Osteoblast (primary cell): ENCODE measurements at places on chromosomes 6 and 20.

GRCh38 chr6:100099189-100100074, 105.4 kb upstream of the MCHR2 start:
- DNase-seq = peak; percentile 14

DNA sequence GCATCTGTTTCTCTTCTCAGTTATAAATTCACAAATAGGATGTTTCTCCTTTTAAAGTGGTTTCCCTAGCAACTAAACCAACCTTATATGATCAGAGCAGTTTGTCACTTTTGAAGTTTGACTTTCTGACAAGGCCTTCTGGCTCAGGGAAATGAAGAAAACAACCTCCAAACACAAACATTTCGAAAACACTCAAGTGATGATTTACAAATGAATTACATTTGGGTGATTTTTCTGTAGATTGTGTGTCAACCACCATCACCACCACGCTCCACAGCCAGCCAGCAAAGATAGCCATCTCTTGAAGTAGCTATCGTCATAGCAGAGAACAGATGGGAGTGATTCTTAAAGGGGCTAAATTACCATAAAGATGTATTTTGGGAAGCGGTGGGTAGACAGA, 16.5 kb upstream of the MLIP start:
- no peak for DNase-seq

GRCh38 chr6:75526502-75527127, 33.0 kb upstream of the FILIP1 start:
- no peak for DNase-seq

GRCh38 chr20:50533061-50533460, 22.9 kb downstream of the PTPN1 start:
- peak; percentile 72 for DNase-seq

DNA sequence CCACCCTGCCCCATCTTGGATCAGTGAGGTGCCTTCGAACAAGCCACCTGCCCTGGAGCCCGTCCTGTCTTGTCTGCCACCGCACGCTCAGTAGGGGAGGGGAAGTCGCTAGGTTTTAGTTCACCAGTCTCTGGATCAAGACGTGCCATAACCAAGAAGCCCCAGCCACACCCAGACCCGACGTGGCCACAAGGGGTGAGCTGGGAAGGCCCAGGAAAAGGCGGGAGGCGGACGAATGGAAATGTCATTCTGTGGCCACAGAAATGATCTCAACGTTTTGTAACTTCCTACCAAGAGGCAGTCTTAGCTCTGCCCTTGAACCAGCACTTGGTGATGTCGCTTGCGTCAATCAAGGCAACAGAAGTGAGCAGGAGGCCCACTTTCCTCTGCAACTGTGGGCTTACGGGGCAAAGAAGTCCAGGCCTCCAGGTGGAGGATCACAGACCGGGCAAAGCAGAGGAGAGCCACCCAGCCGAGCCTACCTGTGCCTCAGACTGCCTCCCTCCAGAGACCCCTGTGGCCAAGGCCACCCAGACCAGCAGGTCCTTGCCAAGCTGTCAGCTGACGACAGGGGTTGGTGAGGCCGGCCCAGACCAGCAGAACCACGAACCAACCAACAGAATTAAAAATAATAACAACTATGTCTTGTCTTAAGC, 14.5 kb downstream of the GMEB2 start:
- peak; percentile 85 for DNase-seq

DNA sequence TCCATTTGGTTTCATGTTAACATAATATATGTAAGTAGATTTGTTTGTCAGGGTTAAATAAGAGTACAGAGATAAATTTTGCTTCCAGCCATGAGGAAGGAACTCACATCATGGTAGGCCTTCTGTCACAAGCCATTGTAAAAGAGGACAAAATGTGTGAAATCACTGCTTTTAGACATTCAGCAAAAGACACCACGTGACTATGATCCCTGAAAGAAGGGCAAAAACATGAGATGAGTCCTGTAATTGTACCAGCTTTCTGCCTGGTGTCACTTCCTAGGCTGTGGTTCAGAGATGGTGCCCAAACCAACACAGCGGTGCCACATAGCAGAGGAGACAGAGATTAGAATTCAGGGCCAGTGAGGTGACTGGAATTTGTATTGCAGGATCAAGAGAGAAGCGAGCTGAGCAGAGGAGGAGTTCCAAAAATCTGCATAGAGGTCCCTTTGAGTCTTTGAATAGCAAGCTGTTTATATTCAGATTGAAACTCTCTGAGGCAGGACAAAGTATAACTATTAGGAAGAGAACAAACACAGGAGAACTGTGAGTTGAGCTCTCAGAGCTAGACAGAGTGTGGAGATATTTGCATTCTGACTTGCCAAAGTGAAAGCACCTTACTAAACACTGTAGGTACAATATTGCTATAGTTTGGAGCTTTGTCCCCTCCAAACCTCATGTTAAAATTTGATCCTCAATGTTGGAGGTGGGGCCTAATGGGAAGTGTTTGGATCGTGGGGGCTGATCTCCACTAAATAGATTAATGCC, 52.6 kb upstream of the PDE7B start:
- no peak for DNase-seq

DNA sequence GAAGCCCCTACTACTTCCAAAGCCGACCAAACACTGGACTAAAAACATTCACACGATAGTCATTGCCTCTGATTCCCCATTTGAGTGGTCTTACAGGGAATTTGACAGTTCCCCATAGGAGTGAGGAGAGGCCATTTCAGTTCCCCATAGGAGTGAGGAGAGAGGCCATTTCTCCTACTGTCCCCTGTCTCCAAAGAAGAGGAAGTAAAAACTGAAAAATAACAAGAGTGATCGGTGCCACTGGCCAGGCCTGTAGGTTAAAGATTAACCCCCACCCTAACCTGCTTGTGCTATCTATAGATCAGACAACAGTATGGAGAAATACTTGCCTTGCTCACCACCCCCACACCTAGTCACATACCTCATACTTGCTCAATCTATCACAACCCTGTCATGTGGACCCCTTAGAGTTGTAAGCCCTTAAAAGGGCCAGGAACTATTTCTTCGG, 204.0 kb upstream of the MOCS1 start:
- no peak for DNase-seq

GRCh38 chr6:36120539-36120938, 9.8 kb upstream of the MAPK13 start:
- no peak for DNase-seq

- no peak for DNase-seq
Measured at GRCh38 chr6:155382338-155382685, 68.0 kb upstream of the TFB1M start.

- DNase-seq = no peak
Measured at GRCh38 chr6:90538278-90539046, 48.4 kb downstream of the MAP3K7 start.

DNA sequence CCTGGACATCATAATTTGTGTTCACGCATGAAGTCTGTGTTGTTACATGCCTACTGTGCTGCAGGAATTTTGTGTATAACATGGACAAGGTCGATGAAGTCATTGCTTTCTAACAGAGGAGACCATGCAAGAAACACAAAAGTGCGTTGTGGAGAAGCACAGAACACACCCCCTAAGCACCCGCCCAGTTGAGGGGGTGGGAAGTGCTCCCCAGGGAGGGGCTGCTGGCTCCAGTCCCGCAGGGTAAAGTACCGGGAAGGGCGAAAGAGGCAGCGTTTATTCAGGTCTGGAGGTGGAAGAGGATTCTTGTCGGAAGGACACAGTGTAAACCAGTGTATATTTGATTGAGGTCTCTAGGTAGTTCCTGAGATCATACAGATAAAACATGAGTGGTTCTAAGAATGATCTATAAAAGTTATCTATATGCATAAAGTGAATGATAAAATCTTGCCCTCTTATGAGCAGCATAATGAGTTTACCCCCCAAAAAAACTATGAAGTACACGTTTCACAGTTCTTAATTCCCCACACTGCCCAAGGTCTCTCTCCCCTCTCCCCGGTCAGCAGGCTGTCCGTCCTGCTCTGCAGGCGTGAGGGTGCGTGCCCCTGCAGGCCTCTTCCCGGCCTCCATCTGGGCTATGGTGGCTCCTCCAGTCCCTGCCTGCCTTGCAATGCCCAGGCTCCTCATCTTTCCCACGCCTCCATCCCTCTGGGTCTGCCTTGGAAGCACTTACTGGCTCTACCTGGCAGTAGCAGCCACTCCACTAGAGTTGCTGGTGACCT, 159.7 kb downstream of the THBS2 start:
- no peak for DNase-seq

GRCh38 chr6:6695625-6696276, 107.2 kb downstream of the LY86 start:
- DNase-seq = no peak

GRCh38 chr20:25084626-25085187, 2.8 kb upstream of the VSX1 start:
- no peak for DNase-seq

DNA sequence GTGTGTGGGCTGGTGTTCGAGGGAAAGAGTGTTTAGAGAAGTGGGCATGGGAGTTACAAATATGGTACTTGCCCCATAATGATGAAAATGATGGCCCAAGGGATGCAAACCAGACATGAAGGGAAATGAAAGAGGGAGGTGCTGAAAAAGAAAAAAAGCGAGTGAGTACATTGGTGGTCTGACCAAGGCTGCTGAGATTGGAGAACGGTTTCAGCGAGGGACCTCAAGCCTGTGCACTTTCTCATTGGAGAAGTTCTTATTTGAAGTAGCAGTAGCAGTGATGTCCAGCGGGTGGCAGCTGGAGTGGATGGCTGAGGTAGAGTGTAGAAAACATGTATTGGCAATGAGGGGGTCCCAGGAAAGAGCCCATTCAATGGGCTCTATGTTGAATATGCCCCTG, 54.8 kb downstream of the TNFAIP3 start:
- DNase-seq = no peak

- no peak for DNase-seq
Measured at GRCh38 chr6:84344005-84344404, 116.6 kb upstream of the CEP162 start.

DNA sequence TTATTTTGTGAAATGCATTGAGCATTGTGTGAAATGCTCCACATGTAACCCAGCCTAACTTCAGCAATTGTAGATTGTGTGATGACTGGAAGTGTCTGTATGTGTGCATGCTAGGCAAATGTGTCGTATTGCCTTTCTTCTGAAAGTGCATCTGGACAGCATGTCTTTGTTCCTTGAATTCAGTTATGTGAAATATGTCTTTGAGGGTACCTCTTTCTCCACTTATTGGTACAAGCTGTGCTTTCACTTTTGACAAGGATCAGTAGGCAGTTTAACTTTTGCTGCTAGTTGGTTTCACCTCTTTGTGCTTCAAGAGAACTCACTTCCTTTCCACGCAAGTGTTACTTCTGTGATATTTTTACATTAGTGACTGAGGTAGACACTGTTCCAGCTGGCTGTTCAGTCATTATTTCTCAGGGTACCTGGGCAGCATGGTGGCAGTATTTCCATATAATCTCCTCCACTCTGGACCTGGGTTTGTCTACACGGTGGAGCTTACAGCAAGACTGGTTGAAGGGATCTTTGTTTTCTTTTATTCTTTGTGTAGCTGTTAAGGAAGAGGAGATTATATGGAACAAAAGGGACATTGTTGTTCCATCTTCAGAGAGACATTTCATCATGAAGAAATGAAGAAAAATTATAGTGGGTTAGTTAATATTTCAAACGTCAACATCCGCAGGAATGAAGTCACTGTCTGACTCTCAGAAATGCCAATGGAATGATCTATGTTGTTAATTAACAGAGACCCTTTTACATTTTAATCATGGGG, 175.4 kb downstream of the UTRN start:
- DNase-seq = no peak

GRCh38 chr6:27582928-27583725, 110.2 kb upstream of the ZNF184 start:
- peak; percentile 90 for DNase-seq

- no peak for DNase-seq
Measured at GRCh38 chr20:56443654-56444540, 24.5 kb upstream of the RTF2 start.

- no peak for DNase-seq
Measured at GRCh38 chr6:40799296-40800140, 212.4 kb upstream of the LRFN2 start.

- DNase-seq = no peak
Measured at GRCh38 chr6:107827541-107827940, 3.4 kb upstream of the SCML4 start.

GRCh38 chr6:95882371-95882770, 133.4 kb upstream of the FUT9 start:
- no peak for DNase-seq

GRCh38 chr6:77401231-77401630, 62.1 kb downstream of the HTR1B start:
- no peak for DNase-seq

DNA sequence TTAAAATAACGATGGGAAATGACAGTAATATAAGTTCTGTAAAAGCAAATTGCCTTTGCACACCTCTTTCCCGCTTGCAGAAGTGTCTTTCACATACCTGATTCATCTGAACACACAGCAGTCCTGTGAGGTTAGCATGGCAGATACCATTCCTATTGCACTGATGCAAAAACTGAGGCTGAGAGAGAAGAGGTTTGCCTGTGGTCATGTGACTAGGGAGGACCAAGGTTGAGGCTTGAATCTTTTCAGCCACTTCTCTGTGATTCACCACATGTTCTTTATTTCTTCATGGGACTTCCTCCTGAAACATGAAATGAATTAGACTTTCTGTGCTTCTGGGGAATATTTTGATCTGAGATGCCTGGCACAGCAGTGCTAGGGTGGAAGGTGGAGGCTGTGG, 92.9 kb downstream of the VEGFA start:
- no peak for DNase-seq

DNA sequence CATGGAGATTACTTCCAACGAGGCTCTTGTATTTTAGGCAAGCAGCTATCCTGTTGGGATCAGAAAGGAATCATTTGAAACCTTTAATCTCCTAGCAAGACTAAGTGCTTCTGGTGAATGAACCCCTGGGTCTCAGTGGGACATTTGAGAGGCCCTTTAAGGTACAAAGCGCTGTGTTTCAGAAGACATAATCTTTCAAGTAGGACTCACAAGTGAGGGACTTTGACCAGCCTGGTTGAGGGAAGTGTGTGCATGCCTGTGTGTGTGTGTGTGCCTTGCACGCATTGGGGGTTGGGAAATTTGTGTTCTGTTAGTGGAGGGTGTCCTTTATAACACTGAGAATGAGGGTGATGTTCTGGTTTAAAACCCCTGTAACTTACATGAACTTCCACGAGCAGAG, 64.4 kb upstream of the KCNG1 start:
- DNase-seq = no peak

DNA sequence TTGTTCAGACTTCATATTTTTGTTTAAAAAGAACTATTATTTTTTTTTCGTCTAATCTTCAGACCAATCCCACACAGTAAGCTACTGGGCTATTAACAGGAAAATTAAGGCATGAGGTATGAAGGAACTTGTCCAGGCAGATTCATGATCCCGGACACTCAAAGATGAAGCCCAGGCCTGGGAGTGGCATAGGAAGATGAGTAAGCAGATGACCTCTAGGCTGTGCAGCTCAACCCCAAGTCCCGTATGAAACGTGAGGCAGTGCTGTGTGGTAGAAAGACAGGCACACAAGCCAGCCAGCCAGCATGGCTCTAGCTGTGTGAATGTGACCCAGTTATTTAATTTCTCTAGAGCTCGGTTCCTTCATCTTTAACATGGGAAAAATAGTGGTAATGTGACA, 231.9 kb downstream of the CLIC5 start:
- DNase-seq = no peak

GRCh38 chr6:11631008-11631407, 93.5 kb downstream of the TMEM170B start:
- DNase-seq = no peak
